Activated naive CD4-positive, alpha-beta T cell treated with anti-CD3 and anti-CD28 coated beads, Interleukin-2, amount 10 ng/mL, durations not matched to agents 7 days and 5 days (primary cell): ENCODE measurements at places on chromosomes 3 and 15.

GRCh38 chr15:49712846-49713450 lies 92.1 kb downstream of the DTWD1 start:
- DNase-seq: no peak

DNA sequence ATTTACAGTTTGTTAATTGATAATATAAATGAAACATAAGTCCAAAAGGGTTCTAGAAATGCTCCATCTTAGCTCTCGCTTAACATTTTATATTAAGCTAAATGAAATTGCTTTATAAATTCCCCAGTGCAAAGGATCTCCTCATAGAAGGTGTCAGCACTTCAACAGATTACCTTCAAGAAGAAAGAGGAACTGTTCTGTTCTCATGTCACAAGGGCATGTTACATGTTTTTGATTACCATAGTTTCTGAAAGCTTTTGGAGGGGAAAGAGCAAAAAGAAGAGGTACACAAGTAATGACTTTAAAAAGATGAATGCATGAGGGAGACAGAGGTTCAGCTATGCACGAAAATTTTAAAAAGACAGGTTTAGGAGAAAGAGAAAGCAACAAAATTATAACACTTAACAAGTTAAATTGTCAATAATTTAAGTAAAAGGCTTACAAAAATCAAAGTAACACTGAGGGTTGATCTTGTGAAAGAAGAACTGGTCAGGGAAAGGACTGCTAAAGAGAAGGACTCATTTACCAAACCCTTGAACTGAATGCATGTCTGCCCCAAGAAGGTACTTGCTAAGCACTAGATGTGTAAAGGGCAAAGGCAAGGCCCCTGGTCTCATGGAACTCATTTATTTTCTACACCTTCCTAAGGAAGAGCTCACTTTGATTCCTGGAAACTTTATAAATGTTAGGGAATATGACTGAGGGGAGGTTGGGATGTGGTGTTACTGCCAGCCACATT lies 45.1 kb downstream of the CCDC191 start:
- DNase-seq: no peak

- DNase-seq: no peak
These were observed 58.7 kb downstream of the TPRA1 start for GRCh38 chr3:127531821-127532220.

DNA sequence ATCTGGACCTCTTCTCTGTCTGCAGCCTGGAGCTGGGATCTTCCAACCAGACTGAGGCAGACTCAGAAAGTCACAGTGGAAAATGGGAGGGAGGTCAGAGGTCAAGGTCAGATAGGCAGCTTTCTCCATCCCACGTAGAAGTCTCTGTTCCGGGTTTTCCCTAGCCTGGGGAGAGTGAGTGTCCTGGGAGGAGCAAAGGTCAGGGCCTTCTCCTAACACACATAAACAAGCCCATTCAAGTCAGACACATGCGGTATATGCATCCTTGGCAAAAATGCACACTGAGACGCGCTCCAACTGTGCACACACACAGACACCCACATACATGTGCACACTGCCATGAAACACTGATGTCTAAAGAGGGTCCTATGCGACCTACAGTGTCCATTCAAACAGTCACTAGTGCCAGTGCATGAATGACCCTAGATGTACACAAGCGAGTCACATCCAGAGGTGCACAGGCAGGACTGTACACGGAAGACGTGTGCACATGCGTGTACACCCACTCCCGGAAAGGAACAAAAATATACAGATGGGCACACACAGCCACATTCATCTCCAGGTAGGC lies 681 bp downstream of the TWF2 start:
- peak; percentile 22 for DNase-seq

DNA sequence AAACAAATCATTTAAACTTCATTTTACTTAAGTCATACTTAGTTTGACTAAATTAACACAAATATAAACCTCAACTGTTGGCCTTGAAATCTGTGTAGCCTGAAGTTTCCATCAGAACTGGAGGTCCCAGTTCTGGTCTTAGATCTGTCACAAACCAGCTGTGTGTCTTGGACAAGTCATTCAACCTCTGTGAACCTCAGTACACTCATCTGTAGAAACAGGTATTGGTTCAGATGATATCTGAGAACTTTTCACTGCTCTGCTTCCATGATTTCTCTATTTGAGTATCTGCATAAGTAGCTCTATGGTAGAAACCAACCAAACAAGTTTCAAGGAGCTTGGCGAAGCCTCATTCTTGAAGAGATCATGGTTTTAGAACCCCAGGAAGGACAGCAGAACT lies 60.4 kb upstream of the SLC2A2 start:
- no peak for DNase-seq

- DNase-seq: no peak
These were observed 61.8 kb downstream of the ZDHHC19 start for GRCh38 chr3:196149375-196149774.

- DNase-seq: no peak
These were observed 283.9 kb downstream of the RORA start for GRCh38 chr15:60945196-60945595.

GRCh38 chr15:58882243-58882642 lies 51.2 kb downstream of the SLTM start:
- DNase-seq: no peak

GRCh38 chr3:105495021-105495420 lies 128.3 kb downstream of the ALCAM start:
- DNase-seq: no peak

GRCh38 chr3:39665441-39665840 lies 144.0 kb upstream of the MYRIP start:
- no peak for DNase-seq

- DNase-seq: no peak
These were observed 224.8 kb upstream of the DCBLD2 start for GRCh38 chr3:99126316-99126715.

DNA sequence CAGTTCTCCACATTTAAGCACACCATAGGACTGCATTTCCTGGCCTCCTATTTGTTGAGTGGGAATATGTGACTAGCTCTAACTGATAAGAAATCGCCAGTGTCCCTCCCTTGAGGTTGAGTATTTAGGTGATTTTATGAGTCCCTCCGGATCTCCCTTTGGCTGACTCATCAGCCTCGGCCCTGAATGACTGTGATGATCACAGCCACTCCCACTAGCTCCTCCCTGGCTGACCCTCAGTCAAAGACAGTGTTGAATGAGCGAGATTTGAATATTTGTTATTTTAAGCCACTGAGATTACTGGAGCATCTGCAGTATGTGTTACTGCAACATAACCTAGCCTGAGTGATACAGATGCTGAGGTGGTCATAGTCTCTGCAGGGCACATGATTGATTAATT lies 515.3 kb downstream of the EPHB1 start:
- DNase-seq: no peak

DNA sequence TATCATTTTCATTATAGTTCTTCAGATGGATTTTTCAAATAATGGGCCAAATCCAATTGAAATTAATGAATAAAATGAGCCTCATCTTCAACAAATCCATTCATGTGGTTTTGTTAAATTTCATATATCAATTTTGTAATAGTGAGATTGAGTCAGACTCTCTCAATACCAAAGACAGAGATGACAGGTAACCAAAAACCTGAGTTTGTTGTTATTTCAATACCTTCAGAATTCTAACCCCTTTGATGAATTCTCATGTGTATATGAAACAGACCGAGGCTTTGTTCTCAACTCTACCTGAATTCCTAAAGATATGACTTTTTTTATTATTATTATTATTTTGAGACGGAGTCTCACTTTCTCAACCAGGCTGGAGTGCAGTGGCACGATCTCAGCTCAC lies 92.8 kb downstream of the FOXP1 start:
- no peak for DNase-seq

- DNase-seq: no peak
These were observed 9.0 kb upstream of the C3orf33 start for GRCh38 chr3:155815030-155815545.

DNA sequence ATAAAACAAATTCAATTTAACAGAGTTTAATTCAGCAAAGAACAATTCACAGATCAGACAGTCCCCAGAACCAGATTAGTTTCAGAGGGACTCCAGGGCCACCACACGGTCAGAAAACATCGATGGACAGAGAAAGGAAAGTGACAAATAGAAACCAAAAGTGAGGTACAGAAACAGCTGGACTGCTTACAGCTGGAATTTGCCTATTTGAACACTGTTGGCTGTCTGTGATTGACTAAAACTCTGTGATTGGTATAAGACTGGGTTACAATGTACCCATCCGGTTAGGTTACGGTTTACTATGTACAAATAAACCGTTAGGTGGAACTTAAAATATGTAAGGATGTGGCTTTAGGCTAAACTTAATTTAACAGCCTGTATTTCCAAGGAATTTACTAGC lies 30.3 kb downstream of the MOBP start:
- DNase-seq: no peak

GRCh38 chr3:13235079-13235478 lies 161.8 kb upstream of the IQSEC1 start:
- peak; percentile 58 for DNase-seq

DNA sequence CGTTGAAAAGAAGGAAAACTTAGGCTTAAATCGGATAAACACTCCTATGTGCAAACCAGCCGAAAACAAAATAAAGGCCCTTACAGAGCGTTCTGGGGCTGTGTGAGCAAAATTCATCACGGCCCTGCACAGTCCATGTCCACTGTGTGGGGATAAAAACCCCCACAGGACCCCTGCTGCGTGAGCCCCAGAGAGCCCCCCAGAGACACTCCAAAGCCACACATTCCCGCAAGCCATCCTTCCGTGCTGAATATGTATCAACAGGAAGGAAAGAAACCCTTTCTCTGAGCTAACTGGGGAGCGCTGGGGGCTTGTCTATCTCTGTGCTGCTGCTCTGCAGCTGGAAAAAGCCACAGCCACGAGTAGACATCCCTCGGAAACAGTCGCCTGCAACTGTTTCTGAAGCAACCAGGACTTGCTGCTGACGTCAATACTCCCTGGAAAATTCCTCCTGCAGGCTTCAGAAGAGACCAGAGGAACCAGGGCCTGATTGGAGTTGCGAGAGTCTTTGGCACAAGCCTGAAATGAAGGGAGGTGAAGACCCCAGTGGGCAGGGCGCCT lies 72.7 kb downstream of the NUP210 start:
- no peak for DNase-seq

- no peak for DNase-seq
These were observed 260.4 kb downstream of the RPLP1 start for GRCh38 chr15:69712991-69713390.
